Motor neuron (in vitro differentiated cells): ENCODE measurements at places on chromosomes 11 and 22. TPM values are rescaled to one million over a fixed set of nuclear protein-coding genes. Genes with fewer than 3 reads are reported as not detected.

DNA sequence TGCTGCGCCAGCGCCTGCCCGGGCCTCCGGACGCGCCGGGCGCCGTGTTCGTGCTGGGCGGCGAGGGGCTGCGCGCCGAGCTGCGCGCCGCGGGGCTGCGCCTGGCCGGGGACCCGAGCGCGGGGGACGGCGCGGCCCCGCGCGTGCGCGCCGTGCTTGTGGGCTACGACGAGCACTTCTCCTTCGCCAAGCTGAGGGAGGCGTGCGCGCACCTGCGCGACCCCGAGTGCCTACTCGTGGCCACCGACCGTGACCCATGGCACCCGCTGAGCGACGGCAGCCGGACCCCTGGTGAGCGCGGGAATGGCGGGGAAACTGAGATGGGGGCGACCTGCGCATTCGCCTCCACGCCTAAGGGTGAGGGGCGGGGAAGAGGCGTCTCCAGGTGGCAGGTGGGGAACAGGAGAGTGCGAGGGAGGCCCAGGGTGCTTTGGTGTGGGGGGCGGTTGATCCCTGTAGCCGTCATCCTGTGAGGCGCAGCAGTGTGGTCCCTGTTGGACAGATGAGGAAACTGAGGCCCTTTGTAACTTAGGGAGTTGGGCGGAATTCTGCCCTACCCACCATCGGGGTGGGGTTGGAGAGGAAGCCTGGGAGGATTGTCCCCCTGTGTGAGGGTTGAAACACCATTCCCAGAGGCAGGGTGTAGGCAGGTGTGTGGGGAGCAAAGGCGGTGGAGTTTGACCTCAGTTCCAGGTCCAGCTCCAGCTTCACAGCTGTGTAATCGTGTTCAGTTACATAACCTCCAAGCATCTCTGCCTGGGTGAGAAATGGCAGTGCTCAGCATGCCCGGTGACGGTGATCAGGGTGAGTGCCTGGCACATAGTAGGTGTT is 758 bp downstream of the PDXP start:
- ATAC-seq: no peak

DNA sequence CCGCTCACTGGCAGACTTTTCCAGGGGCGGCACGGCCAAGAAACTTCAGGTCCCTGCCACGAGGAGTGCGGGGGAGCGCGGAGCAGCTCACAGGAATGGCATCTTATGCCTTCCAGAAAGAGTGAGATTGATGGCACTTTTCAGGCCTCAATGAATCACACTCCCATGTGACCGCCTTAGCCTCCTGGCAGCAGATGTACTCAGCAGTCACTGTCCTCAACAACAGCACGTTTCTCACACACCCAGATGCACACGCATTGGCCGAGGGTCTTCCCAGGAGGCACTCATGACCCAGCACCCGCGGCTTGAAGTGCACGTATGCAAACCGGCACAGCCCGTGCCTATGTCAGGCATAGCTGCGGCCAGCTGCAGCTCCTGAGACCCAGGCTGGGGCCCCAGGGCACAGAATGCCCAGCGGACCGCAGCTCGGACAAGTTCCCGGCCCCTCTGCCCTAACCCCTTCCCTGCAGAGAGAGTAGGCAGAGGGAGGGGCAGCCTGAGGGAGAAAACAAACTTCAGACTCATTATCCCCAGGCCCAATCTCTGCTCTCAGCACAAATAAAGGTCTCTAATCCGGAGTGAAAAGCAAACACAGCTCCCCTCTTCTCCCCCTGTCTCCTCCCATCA is 48.3 kb downstream of the RPUSD4 start:
- ATAC-seq: peak; percentile 89

- ATAC-seq: no peak
These were observed 13.4 kb downstream of the EPS8L2 start for GRCh38 chr11:719214-720016.

- ATAC-seq: no peak
These were observed 23.6 kb upstream of the ALX4 start for GRCh38 chr11:44333271-44334218.

DNA sequence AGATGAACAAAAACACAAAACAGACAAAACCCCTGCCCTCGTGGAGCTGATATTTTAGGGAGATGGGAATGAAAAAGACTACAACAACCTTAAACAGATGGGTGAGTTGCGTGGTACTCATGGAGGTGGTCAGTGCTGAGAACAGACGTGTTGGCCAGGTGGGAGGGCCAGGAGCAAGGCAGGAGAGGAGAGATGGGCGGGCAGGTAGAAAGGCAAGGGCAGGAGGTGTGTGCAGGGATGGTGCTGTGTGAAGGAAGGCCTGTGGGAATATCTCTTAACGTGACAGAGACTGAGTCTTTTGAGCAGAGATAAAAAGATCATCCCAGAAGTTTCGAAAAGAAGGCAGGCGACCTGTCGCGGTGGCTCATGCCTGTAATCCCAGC is 7.0 kb downstream of the GAL start:
- ATAC-seq: no peak

DNA sequence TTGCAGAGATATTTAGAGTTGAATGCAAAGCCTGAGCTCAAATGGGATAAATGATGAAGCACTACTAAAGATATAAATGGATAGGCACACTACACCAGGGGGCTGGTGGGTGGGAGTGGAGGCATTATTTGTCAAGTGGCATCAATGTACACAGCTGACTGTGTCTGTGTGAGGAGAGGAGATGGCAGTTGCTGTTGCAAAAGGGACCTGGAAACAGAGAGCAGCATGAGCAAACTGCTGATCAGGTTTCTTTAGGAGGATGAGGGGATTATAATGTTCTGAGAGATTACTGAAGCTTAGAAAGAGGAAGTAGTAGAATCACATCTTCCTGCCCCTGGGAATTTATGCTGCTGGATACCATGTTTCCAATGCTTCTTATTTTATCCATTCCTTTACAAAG is 39.4 kb upstream of the LIN7C start:
- ATAC-seq: no peak

DNA sequence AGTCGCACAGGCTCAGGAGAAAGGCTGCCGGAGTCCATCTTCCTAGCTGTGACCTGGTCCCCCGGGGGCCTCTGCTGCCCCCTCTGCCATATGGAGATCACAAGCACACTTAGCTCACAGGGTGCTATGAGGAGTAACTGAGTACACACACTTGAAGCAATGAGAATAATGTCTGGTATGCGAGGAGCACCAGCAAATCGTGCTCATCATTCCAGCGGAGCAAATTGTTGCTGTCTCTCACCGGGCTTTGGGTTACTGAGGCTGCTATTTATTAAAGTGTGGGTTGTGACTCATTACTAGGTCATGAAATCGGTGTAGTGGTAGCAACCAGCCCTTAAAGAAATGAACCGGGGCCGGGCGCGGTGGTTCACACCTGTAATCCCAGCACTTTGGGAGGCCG is 48.1 kb upstream of the EIF3D start:
- ATAC-seq: no peak

GRCh38 chr11:30348035-30348434 is 25.1 kb downstream of the ARL14EP start:
- ATAC-seq: no peak

DNA sequence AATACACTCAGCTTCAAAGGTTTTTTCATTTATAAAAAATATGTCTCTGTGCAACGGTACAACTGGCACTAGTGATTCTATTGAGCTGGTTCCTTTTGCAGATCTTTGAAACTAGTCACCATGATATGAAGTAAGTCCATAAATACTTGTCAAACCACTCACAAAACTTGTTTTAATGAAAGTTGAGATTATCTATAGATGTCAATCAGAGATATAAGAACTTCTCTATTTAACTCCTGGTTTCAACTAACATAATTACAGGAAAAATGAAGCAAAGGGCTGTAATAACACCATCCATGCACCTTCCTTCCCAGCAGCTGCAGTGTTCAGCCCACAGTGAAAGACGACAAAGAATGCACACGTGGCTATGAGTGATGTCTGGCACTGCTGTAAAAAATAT is 44.7 kb downstream of the TMEM123 start:
- ATAC-seq: no peak

DNA sequence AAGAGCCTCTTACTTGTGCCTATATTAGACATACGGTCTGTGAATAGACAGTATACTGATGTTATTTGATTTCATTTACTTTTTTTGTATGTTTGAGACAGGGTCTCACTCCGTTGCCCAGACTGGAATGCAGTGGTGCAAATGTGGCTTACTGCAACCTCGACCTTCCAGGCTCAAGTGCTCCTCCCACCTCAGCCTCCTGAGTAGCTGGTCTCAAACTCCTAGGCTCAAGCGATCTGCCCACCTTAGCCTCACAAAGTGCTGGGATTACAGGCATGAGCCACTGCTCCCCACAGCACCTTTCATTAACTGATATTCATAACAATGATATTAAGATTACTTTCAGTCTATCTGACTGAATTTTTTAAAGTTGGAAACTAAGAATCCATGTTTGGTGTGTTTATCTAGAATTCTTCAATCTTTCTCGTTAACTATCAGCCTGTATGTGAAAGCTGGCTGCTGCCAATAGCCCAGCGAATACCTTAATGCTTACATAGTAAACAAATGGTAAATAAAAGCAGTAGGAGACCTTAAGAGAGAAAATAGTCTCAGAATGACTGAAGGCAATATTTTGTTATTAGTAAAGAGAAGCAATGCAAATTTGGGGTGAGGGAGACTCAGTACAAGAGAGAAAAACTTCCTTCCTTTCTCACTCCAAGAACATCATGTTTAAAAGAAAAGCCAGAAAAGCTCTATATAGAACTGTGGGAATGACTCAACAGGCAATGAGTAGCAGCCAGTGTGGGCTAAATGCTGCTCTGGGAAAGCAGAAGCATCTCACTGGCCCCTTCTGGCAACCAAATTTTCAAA is 101.9 kb downstream of the MRTFA start:
- no peak for ATAC-seq

DNA sequence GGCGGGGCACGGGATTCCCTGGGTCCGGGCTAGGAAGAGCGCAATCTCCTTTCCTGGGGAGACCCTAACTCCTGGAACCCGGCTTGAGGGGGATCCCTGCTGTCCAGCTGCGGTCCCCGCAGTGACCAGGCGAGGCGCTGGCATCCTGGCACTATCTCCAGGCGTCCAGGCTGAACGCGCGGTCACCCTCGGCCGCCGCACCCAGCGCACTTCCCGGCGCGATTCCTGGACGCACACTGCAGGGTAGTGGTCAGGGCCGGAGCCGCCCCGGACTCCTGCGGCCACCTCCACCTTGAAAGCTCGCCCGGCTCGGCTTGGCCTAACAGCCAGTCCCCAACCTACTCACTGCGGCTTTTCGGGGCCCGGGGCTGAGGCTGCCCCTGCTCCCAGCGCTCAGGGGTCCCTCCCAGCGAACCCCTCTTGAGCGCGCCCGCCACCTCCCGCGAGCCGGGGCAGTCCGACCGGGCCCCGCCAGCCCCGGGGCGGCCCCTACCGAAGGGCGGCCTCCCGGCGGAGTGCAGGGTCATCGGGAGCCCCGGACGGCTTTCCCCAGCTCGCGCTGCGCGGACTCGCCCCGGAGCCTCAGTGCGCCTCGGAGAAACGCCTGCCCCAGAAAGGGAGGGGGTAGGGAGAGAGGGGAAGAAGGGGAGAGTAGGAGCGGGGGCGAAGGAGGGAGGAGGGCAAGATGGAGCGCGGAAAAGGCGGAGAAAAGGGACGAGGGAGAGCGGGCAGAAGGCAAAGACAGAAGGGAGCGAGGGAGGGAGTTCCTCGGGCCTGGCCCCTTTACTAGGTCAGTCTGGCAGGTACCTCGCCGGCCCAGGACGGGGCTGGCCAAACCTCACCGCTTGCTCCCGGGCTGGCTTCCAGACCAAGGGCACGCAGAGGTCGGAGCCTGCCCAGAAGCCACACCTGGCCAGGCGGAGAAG is 1.0 kb downstream of the POU2AF3 start:
- peak; percentile 94 for ATAC-seq

- ATAC-seq: no peak
These were observed 168.2 kb upstream of the CADM1 start for GRCh38 chr11:115672412-115672811.

DNA sequence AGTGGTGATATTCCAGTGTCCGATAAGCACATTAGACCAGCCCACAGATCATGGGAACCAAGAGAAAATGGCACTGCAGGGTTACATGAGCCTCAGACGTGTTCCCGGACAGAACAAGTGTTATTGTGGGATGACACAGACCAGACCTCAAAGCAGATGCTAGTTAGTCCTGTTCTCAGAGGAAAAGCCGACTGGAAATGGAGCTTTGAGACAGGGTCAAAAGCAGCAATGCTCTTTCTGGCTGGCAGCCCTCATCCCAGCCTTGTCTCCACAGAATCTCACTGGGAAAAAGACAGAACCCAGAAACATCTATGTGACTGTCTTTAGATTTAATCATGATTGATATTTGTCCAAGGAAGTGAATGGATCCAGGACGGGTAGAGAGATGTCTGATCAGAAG is 506.8 kb downstream of the INSC start:
- ATAC-seq: no peak

GRCh38 chr11:95863486-95864140 is 60.3 kb downstream of the MTMR2 start:
- ATAC-seq: no peak

DNA sequence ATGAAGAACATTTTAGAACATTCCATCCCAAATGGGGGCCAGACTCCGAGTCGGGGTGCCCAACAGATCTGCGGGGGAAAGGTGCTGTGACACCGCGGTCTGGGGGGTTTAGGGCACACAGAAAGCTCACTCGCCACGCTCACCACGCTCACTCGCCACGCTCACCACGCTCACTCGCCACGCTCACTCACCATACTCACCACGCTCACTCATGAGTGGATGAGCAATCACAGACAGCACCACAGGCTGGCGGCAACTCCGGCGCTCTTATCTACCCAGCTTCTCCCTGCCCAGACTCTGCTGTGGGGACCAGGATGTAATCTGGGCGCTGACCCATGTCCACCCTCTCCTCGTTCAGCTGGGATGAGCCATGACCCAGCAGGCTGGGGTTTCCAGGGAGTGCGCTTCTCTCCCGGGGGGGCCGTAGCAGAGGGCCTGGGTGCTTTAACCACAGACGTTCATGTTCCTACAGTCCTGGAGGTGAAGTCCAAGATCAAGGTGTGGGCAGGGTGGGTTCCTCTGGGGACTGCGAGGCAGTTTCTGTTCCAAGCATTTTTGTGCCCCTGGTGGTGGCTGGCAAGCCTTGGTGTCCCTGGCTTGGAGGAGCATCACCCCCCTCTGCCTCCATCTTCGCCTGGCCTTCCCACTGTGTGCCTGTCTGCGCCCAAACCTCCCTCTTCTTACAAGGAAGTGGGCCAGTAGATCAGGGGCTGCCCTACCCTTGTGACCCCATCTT is 141.2 kb downstream of the CTTN start:
- no peak for ATAC-seq

DNA sequence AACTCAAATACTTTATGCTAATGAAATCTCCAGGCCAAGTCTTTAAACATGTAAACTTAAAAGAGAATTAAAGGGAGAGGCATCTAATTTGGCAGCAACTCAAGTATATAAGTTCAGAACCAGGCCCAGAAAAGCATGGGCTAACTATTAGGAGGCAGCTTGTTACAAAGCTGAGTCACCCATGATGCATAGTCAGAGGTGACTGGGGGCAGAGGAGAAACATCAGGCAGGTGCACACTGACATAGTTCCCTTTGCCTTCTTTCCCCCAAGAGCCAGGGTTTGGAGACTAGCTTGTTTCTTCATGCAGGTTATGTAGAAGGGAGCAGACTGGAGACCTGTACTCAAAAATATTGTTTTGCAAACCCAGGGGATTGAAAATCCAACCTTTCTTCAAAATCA is 619.0 kb downstream of the SOX6 start:
- ATAC-seq: no peak

GRCh38 chr22:23071230-23072076 is 1.1 kb downstream of the GNAZ start:
- no peak for ATAC-seq

PAX6 gene
- 1.8 and 10.1 TPM in 2 replicates for total RNA-seq

GRIK4 gene
- 2.7 and 3.5 TPM in 2 replicates for total RNA-seq

GGTLC3 gene
- total RNA-seq: not detected in 2 replicates

NAALADL1 gene
- 0.59 and 0.92 TPM in 2 replicates for total RNA-seq

OR52E4 gene
- 0.44 and 0.52 TPM in 2 replicates for total RNA-seq

FAM180B gene
- total RNA-seq: 0.41 and 0.46 TPM in 2 replicates

CALCA gene
- 3.2 and 34.4 TPM in 2 replicates for total RNA-seq

OR56A3 gene
- total RNA-seq: 0.13 TPM in 1 of 2 replicates, not detected in the other
